GM18507 (cell line): ENCODE measurements at places on chromosomes 2 and 18.

GRCh38 chr18:56245866-56246580 lies 392.4 kb downstream of the TXNL1 start:
- no peak for DNase-seq

GRCh38 chr18:35050705-35051195 lies 9.5 kb downstream of the MAPRE2 start:
- DNase-seq = no peak

DNA sequence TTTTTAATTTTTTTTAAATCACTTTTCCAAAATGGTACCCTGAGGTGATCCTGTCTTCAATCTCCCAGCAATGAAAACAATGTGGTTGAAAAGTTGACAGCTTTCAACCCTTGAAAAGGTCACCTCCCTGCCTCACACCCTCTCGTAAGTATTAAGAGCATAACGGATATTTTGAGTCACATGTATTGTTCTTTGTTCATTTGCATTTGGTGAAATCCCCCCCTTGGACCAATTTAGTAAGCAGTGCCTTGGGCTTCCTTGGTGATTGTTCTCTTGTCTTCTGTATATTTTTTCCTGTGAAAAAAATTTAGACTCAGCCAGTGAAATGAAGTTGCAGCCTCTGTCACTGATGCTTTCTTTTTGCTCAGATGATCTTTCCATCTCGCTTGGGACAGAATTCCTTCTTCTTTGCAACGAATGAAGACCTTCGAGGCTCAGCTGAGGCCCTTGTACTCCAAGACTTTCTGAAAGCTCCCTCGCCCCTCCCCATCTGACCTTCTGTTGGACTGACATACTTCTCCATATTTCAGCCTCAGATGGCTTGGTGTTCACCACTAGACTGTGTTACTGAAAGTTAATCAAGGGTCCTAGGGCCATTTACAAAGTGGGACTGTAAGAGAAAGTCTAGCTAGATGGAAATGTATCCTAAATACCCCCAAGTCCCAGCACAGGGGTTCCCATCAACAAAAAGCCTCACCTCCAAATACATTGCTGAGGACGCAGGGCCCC lies 158.4 kb downstream of the BCL2 start:
- no peak for DNase-seq

GRCh38 chr2:131153529-131153928 lies 48.4 kb downstream of the PLEKHB2 start:
- DNase-seq = no peak

- no peak for DNase-seq
These were observed 22.2 kb downstream of the SOWAHC start for GRCh38 chr2:109636317-109636716.

- DNase-seq = no peak
These were observed 45.7 kb downstream of the CCDC93 start for GRCh38 chr2:117967977-117968718.
